AG09309 (cell line): ENCODE measurements at places on chromosomes 12 and 14.

DNA sequence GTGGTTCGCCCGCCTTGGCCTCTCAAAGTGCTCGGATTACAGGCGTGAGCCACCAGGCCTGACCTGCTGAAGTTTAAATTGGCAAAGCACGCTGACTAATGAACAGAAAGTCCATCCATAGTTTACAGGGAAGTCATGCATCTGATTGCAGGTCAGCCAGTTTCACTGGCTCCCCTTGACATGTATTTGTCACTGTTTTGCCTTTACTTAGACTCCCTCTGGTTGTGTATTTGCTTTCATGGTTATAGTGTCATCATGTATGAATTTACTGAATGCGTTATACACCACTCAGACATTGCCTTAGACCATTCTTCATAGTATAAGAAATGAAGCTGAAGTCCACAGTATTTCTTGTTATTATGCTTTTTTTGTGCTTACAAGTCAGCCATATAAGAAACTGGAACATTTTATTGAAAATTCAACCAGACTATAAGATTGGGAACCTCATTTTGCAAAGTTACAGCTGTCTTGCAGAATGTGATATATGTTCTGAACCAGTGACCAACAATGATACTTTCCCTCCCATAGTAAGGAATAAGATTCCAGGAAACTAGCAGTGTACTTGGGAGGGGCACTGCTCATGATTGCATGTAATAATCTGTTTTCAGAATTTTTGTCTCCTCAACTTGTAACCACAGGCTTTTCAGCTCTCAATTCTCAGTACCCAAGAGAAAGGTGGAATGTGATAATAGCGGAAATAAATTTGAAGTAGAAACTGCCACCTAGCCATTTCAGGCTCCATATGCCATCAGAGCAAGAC, 51.9 kb upstream of the ATF7IP start:
- no peak for DNase-seq

DNA sequence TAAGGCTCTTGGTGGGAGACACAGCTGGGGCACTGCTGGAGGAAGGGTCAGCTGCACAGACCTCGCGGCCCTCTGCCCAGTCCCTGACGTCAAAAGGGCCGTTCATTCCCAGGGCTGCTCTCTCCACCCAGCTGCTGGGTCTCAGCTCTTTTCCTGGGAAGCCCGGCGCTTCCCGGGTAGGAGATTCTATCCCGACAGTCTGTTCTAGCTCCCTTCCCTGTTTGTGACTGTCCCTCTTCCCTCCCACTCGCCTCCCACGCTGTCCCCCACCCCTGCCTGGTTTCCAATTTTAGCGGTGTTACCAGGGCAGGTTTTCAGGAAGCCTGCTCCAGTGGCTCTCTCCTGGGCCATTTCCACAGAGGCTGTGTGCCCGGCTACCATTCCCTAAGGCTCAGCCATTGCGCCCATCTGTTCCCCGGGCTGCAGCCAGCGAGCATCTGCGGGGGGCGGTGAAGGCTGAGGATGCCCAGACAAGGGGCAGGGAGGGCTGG, 186.6 kb downstream of the CACNA1C start:
- DNase-seq = no peak

DNA sequence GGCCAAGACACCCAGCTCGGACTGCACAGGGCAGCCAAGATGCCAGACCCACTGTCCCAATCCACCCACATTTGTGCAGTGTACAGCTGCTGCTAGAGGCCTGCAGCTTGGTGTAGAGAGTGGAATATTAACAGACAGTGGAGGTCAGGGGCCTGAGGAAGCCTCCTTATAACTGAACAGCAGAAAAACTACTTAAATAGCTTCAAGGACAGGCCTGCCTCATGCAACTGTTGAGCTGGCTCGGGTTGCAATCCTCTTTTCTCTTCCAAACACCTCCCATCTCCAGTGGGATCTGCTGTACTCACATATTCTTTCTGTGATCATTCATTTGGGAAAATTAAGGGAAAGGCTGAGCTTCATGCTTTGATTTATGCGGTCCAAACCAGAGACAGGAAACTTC, 1043.2 kb upstream of the TMEM132C start:
- DNase-seq = no peak

DNA sequence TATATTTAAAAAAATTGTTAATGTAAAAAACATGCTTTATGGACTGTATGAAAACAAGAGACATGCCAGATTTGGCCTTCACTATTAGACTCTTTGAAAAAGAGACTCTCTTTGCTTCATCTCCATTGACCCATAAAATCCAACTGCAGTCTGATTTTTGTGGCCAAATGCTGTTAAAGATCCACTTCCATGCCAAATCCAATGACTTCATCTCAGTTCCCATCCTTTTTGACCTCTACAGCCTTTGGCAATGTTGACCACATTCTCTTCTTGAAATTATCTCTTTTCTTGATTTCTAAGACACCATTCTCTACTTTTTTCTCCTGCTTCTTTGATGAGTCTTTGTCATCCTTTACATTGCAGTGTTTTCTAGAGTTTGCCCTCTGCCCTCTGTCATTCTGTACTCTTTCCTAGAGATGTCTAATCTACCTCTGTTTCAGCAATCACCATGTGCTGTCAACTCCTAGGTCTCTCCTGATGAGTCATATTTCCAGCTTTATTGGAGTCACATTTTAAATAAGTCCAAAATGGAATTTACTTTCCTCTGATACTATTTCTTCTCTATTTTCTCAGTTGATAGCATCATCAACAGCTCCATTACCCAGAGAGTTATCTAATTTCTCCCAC, 2.4 kb downstream of the TMPRSS12 start:
- no peak for DNase-seq

DNA sequence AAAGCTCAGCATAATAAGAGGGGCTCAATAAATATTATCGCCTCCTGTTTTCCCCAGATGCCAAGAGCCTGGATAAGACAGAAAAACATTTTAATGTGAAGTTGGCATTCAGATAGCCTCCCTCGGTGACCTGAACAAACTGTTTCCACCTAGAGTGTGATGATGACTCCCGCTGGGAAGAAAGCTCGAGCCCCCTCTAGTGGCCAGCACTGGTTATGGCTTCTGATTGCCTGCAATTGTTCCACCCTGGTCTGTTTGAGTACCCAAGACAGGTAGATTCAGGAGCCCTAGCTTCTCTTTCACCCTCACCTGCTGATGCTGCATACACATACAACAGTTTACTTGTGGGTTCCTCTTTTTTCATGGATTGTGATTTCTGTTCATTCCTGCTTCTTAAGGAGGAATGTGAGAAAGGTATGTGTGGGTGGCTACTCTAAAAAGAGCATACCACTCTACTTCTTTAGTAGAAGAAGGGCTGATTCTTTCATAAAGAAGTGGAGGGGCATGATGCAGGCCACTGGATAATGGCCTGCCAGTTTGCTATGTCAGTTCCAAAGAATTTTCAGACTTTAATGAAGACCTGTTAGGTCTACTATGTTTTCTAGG, 6.4 kb downstream of the ERG28 start:
- no peak for DNase-seq

GRCh38 chr14:81826081-81826480, 292.4 kb upstream of the SEL1L start:
- DNase-seq = no peak

GRCh38 chr12:51895378-51896135, 7.7 kb downstream of the ANKRD33 start:
- no peak for DNase-seq

- peak; percentile 86 for DNase-seq
Measured at GRCh38 chr12:118052324-118053070, 8.5 kb downstream of the WSB2 start.

GRCh38 chr12:13194401-13195110, 2.0 kb upstream of the EMP1 start:
- DNase-seq = no peak

DNA sequence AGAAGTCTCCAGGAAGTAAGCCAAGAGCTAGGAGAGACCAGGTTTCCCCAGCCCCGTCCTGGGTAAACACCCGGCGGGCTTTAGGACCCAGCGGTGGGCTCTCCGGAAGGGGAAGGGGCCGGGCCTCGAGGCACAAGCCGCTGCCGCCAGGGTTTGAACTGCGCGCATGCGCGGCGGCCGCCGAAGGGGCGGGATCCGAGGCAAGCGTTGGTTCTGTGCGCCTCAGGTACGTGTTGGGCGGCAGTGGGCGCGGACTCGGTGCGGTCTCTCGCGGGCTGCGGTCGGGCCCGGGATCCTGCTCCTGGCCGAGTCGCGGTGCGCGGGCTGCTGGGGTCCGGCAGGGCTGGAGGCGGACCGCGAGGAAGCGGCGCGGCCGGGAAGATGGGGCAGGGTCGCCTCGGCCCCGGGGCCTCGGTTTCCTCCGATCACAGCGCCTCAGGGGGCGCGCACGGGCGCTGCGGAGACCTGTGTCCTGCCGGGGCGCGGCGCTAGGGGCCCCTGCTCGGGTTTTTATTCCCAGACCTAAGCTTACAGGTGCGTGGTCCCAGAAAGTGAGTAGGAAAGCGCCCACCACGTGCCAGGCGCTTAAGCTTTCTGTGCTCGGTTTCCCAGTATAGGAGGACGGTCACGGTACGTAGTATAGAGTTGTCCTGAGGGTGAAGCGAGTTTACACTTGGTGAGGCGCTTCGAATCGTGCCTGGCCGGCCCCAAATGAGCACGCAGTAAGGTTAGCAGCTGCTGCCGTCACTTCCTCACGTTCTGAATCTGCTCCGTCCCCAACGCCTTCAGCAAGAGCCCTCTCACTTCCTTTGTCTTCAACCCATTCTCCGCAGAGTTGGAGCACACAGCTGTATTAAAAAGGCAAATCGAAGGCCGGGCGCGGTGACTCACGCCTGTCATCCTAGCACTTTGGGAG, at the start of gene TDP1:
Gene TDP1 (plus strand): TSS at position 183 of the 916 bp plus-strand sequence. CDS start 7,188 bp downstream, outside the sequence.
- peak; percentile 73 for DNase-seq

DNA sequence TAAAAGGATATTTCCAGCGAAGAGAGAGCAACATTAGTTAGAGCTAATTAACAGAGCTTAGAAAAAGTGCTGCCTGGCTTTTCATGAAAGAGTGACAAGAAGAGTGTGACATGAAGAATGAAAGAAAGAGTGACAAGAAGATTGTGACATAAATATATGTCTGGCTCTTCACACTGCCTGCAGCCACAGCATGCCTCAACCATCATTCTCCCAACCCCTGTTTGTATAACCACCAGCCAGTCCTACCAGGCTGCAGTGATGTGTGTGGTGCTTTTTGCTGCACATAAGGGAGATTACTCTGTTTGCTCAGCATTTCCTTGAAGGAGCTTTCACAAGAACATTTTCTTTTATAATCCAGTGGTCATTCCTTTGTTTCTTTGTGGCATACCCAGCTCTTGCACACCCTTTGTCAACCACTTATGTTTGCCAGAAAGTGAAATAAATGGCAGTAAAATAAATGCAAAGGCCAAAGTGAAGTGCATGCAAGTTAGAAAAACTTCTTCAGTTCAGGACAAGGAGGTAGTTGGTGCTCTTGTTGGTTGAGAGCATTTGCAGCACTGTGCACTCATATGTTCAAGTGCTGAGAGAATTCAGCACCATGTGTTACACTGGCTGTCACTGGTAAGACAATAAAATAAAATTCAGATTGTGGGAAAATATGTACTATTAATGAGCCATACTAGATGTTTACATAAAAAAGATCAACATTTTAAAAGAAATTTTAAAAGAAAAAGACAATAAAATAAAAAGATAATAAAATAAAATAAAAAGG, 50.6 kb downstream of the KIF21A start:
- DNase-seq = no peak

GRCh38 chr14:55301437-55302121, 30.4 kb downstream of the FBXO34 start:
- DNase-seq = no peak

DNA sequence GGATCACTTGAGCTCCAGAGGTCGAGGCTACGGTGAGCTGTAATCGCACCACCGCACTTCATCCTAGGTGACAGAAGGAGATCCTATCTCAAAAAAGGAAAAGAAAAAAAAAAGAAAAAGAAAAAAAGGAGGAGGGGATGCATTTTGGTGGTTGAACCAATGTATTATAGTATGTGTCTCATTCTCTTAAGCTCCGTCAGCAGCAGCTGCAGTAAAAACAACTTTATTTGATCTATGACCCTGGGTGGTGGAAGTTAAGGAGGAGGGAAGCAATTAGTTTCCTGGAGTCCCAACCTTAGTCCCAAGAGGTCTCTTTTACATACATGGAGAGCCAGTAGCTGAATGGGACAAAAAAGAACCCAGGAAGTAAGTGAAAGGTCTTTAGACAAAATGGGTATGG, 26.8 kb upstream of the APOF start:
- no peak for DNase-seq
